ENCODE measurements at places on chromosomes 3 and 15. TPM values are rescaled to one million over a fixed set of nuclear protein-coding genes. Genes with fewer than 3 reads are reported as not detected.

- no peak for DNase-seq
These were observed 60.9 kb downstream of the ARNT2 start for GRCh38 chr15:80464951-80465625.

DNA sequence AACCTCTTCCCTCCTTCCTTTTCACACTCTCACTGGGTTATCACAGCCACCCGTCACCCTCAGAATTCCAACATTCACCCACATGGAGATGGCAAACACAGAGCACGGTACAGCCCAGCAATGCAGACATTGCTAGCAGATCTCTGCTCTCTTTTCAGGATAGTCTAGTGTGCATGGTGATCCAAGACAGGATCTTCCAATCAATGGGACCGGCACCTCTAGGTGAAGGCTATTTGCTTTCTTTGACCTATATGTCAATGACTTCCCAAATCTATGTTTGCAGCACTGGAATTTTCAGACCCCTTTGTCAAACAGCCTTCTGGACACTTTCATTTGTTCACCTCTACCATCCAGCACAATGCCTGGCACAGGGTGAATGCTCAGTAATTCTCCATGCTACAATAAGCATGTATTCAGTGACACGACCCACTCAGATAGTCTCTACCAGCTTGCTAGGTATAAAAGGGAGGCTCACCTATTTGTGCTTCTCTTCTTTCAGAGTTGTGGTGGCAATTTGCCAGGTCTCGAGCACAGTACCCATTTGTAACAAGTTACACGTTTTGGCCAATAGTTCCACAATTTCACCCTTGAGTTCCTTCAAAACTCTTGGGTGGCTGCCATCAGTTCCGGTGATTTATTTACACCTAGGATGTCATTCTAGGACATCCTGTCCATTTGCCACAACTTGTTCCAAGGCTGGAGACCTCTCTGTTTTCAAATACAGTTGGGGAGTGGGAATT is 279.1 kb upstream of the ICE2 start:
- no peak for DNase-seq

DNA sequence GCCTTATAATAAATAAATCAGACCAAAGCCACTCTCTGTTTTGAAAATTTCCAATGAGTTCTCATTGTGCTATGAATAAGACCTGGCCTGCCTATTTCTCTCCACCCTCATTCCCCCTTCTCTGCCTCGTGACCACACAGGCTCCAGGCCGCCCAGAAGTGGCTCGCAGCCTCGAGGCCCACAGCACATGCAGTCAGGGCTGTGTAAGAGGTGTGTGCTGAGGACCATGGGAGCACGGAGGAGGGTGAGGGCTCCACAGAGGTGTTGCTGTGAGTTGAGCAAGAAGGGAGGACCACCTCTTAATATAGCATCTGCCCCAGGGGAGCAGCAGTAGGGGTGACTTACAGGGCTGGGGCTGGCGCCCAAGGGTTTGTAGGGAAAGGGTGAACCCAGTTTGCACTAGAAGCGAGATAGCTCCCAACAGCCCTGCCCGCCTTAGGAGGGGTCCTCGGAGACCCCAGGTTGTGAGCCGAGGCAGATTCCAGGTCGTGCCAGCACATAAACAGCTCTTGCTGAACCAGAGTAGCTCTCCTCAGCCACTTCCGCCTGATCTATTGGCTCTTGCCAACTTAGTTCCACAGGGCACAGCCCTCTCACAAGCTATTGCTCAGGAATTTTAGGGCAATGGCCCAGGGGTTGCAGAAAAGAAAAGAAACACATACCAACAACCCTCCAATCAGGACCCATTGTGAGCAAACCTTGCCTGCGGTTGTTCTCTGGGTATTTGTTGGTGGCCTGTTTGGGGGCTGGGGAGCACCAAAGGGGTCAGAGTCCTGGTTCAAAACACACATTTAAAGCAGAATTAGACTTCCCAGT is 117.7 kb downstream of the MYLK start:
- DNase-seq, result no peak

DNA sequence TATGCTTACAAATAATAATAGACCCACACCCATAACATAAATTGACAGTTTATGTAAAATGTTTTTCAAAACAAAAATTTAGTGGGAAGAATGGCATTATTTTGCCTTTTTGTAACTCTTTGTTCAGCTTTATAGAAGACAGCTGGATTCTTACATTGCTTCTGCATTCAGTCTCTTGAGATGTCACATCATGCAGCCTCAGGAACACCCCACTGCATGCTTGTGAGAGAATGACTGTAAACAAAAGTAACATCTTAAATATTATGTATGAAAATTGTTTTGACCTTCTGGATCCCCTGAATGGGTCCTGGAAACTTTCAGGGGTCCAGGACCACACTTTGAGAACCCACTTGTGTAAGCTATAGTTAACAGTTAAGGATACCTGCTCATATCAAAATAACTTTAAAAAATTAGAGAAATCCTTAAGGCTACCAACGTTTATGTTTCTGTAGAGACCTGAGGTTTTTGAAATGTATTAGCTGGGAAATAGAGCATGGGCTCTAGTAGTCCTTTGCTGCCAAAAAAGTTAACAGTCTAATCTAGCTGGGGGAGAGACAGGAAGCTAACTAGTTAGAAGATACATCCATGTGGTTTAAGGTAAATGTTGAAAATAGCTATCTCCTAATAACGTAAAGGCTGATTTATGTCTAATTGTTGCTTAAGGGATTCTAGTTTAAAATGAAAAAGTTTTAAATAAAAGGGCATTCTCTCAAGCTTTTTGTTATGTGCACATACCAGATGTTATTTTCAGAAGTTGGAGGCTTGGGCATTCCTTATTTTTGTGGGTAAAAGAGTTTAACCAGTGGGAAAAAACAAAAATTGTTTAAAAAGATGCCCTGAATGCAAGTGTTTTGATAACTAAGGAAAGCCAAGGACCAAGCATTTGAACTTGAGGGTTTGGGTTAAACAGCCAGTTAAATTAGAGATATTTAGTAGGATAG is 3.8 kb downstream of the USP3 start:
- no peak for DNase-seq

- DNase-seq, result no peak
These were observed 95.2 kb downstream of the CLDN1 start for GRCh38 chr3:190227064-190227463.

- DNase-seq, result no peak
These were observed 40.7 kb downstream of the MYRIP start for GRCh38 chr3:39849992-39850715.

DNA sequence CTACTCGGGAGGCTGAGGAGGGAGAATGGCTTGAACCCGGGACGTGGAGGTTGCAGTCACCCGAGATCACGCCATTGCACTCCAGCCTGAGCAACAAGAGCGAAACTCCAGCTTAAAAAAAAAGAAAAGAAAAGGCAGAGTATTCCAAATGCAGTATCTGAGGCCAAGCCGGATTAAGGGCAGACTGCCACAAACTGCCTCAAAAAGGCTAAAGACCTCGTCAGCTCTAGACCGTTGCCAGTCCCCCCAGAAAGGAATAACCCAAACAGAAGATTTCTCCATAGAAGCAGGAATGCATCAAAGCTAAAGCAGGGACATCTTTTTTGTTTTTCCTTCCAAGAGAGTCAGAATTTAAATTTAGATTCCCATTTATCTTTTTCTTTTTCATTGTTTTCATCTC is 72.9 kb downstream of the TM4SF4 start:
- DNase-seq, result no peak

- DNase-seq, result no peak
These were observed 44.2 kb upstream of the ATG7 start for GRCh38 chr3:11228041-11228440.

DNA sequence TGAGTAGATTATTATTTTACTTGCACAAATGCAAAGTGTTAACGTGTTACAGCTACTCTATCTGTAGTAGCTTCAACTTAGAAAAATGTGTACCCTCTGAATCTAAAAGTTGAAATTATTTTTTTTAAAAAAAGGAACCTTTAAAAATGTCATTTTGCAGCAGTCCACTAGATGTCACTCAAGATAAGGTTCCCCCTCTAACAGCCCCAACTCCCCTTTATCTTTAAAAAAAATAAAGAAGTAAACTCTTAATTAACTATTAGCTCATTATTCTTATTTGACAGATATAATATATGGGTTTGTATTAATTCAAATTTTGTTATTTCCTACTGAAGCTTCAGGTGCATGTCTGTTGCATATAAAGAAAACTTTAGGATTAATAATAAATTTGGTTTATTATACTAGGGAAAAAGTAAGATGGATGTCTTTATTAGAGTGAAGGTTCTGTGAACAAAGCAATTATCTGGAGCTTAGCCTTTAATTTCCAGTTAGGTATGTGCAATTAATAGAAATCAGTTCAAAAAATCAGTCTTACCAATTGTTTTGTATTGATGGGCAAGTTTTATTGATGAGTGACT is 288.5 kb downstream of the VGLL3 start:
- DNase-seq, result no peak

DNA sequence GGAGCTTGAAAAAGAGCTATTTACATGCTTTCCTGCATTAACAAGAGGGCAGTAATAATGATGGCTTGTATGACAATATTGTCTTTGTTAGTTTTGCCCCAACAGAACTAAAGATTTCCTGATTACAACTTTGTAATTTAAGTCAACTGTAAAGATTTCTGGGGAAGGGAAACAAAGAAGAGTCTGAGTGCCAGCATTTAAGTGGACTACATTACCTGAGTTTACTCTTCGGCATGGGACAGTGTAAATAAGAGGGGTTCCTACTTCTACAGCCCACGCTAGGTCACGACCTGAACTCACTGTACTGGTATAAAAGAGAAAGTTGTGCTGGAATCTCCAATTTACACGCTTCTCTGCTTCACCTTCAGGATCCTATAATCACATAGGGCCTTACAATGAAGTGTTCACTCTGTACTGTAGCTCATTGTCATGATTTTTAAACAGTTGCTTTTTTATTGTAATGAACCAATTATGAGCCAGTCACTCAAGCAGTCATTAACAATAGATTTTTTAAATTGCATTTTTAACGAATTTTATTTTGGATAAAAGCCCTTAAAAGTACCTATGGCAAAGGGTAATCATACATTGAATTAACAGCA is 39.6 kb downstream of the DPH6 start:
- DNase-seq, result no peak

GRCh38 chr3:121436641-121437040 is 109.1 kb downstream of the POLQ start:
- DNase-seq, result no peak

- DNase-seq, result no peak
These were observed 147.5 kb upstream of the PDZRN3 start for GRCh38 chr3:73772076-73772886.

- no peak for DNase-seq
These were observed 20.8 kb upstream of the SNTN start for GRCh38 chr3:63631670-63632069.

GRCh38 chr3:108209579-108209978 is 12.6 kb downstream of the IFT57 start:
- no peak for DNase-seq

DNA sequence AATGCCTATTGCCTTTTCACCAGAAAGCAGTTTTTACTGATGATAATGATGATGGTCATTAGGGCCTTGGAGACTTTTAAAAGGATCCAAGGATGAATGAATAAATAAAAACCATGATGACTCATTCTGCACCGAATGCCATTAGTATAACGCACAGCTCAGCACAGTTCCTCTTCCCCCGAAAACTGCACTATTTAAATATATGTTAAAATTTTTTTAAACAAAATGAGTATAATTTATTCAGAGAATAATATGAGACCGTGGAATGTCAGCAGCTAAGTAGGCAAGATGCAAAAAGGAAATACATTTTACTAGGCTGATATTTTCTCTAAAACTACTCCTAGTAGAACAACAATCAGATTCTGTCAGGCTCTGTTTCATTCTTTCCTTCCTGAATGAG is 83.4 kb upstream of the NANOGP8 start:
- no peak for DNase-seq

- no peak for DNase-seq
These were observed 873.0 kb downstream of the ROBO1 start for GRCh38 chr3:78894787-78895186.

- DNase-seq, result no peak
These were observed 81.1 kb upstream of the NEO1 start for GRCh38 chr15:72970933-72971760.

- DNase-seq, result no peak
These were observed 629.2 kb upstream of the AGTR1 start for GRCh38 chr3:148068466-148068865.

- DNase-seq, result no peak
These were observed 35.3 kb upstream of the CDCP1 start for GRCh38 chr3:45181496-45181895.

DNA sequence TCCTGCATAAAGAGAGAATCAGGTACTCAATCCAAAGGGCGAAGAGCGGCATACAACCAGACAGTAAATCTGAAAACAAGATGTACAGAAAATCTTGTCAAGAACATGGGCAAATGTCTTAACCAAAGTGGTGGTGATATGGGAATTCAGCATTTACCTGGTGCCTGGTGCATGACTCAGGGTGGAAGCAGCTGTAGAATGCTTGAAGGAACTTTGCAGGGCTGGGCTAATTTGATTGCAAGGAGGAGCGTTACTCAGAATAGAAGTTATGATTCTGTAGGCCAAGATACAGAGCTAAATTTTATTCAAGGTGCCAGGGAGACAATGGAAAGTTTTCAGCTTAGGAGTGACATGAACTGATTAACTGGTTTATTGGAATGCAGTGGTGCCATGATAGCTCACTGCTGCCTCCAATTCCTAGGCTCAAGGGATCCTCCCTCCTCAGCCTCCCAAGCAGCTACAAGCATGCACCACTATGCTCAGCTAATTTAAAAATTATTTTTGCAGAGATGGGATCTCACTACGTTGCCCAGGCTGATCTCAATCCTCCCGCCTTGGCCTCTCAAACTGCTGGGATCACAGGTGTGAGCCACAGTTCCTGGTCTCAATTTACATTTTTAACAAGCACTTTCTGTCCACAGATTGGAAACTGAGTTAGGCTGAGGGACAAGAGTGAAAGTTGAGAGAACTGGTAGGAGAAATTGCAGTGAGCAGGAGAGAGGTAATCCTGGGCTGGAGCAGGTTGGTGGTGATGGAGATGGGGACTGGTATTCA is 91.5 kb upstream of the TBC1D5 start:
- DNase-seq, result no peak

Gene CGNL1
- total RNA-seq, result not detected

Gene GRM2
- total RNA-seq, result 2.4 TPM

Gene HIGD2B
- total RNA-seq, result not detected

Gene SLC12A1
- not detected for total RNA-seq

Gene SI
- total RNA-seq, result not detected

Gene PLS1
- total RNA-seq, result 2.6 TPM

Gene IL17RC
- 0.52 TPM for total RNA-seq

Gene FAM107A
- not detected for total RNA-seq
